ENCODE measurements at places on chromosomes 16 and 17.

DNA sequence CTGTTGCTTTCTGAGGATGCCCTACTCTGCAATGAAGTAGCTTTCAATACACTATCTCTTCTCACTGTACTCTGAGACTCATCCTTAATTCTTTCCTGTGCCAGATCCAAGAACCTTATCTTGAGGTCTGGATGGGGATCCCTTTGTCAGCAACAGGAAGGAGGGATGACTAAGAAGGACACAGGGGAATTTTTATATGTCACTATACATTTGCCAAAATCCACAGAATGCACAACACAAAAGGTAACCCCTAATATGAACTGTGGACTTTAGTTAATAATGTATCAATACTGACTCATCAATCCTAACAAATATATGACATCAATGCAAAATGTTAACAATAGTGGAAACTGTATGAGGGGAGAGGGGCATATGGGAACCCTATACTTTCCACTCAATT lies 4.7 kb upstream of the RBBP6 start:
- DNase-seq, result no peak

DNA sequence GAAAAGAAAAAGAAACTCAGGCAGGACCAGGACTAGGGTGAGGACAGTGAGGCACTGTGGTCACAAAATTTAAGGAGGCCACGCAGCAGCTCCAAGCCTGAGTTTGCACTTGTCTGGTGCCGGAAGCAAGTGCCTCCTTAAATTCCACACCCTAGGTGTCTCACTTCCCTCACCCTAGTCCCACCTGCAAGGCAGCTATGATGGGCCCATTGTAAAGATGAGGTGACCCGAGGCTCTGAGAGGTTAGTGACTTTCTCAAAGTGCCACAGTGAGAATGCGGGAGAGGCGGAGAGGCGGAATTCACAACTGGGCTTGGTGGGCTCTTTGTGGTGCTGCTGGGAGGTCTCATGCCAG lies 21.5 kb upstream of the EEF2K start:
- DNase-seq, result no peak

- no peak for DNase-seq
These were observed 99.7 kb downstream of the CMIP start for GRCh38 chr16:81544261-81544660.

- no peak for DNase-seq
These were observed 206.5 kb upstream of the CDH5 start for GRCh38 chr16:66159987-66160386.

- DNase-seq, result no peak
These were observed 26.6 kb downstream of the SOCS1 start for GRCh38 chr16:11229432-11229831.

GRCh38 chr16:11152677-11153331 lies 103.2 kb downstream of the SOCS1 start:
- DNase-seq, result no peak

- DNase-seq, result no peak
These were observed 349.6 kb downstream of the KIF2B start for GRCh38 chr17:54172096-54172984.

DNA sequence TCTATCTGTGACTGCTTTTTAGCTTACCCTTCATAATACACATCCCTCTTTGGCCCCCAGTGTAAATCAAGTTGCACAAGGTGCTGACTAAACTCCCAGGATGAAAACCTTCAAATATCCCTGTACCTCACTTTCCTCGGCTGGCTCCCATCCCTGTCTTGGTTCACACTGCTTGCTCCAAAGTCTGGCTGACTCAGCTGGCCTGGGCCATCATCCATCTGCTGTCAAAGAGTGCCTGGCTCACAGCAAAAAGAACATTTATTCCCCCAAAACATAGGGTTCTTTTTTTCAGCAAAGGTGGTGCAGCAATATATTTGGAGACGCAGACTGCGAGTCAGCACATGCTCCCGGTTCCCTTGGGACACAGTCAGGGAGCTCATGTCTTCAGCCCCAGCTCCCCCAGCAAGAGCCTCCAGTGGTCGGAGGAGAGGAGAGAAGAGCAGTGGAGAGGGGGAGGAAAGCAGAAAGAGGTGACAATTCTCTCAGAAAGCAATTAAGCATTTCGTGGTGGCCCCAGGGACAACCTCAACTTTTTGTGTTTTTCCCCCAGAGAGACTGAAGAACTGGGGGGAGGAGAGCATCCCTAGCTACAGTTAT lies 26.1 kb downstream of the GPR142 start:
- no peak for DNase-seq

- no peak for DNase-seq
These were observed 124.0 kb downstream of the SEC14L1 start for GRCh38 chr17:77264617-77265230.

GRCh38 chr16:58699151-58699550 lies 14.6 kb upstream of the SLC38A7 start:
- DNase-seq, result no peak

- no peak for DNase-seq
These were observed 1.9 kb downstream of the PRR15L start for GRCh38 chr17:47955497-47956461.

GRCh38 chr17:64015447-64015846 lies 5.0 kb downstream of the ICAM2 start:
- no peak for DNase-seq

GRCh38 chr16:30921459-30921747 lies 2.0 kb upstream of the FBXL19 start:
- DNase-seq, result no peak

GRCh38 chr17:61570118-61570517 lies 20.9 kb downstream of the NACA2 start:
- DNase-seq, result no peak

DNA sequence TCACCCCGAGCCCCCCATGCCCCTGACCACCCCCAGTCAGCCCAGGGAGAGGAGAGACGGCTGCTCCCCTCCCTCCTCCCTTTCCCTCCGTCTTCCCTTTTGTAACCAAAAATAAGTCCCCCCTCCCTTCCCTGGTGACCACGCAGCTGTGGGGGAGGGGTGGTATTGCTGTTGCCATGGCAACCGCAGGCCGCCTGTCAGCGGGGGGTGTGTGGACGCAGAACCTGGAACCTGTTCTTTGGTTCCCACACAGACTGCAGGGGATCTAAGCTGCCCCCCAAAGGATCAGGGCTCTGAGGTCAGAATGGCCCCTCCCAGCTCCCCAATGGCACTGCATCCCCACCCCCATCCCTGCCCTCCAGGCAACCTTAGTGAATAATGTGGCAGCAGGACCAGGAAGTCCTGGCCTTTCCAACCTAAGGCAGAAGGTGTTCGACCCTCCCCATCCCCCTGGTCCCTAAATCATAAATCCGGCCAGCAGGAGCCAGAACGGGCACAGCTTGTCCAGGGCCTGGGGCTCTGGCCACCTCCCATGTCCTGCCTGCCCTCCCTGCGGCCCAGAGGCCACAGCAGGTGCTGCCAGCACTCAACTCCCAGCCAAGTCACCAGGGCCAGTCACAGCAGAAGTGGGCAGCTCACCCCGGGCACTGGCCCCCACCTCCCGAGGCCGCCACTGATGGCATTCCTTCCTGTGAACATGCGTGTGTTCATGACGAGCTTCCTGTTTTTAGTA lies 12.0 kb downstream of the CA4 start:
- DNase-seq, result no peak

GRCh38 chr17:17680477-17681186 lies 626 bp upstream of the RAI1 start:
- DNase-seq, result no peak

DNA sequence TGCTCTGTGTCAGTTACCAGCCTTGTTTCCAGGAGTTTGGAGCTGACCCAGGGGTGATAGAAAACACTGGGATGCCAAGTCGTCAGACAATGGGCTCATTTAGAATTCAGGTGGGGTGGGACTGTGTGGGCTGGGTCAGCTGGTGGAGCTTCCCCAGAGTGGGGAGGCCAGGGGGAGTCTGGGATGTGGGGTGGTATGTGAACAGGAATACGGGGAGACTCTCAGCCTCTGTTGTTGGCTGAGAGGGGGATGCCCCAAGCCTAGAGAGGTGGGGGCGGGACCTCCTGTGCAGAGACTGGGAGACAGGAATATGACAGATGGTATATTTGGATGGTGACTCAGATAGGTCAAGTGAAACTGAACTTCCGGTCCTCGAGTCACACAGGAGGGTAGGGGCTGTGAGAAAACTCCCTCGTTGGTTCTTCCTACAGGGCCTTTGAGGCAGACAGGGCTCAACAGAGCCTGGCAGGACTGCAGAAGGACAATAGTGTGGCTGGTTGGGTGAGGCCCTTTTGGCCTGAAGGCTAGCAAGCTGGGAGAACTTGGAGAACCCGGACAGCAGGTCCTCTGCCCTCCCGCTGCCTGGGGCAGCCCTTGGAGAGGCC lies 23.7 kb downstream of the CDH1 start:
- DNase-seq, result peak; percentile 79

DNA sequence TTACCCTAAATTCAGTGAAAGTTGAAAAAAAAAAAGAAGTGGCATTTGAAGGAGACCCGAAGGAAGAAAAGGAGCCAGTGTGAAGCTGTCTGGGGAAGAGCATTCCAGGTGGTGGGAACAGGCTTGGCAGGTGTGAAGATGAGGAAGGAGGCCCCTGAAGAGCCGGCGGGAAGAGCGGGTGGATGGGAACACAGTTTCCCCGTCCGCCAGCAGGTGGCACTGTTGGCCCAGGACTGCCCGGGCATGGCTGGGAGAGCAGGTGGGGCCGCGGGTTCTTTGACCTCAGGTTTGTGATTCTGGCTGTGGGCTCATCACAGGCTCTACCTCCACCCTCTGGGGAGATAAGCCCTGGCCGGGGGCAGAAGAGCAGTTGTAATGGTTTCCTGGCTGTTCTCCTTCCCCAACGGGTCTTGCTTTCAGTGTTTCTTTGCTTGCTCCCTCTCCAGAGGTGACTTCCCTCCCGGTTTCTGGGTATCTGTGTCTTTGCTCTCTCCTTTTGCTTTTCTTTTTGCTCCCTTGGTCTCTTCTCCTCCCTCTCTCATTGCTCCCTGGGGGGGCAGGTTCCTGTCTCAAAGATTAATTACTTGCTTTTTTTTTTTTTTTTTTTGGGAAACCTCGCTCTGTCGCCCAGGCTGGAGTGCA lies 32.3 kb downstream of the RAP1GAP2 start:
- peak; percentile 89 for DNase-seq

DNA sequence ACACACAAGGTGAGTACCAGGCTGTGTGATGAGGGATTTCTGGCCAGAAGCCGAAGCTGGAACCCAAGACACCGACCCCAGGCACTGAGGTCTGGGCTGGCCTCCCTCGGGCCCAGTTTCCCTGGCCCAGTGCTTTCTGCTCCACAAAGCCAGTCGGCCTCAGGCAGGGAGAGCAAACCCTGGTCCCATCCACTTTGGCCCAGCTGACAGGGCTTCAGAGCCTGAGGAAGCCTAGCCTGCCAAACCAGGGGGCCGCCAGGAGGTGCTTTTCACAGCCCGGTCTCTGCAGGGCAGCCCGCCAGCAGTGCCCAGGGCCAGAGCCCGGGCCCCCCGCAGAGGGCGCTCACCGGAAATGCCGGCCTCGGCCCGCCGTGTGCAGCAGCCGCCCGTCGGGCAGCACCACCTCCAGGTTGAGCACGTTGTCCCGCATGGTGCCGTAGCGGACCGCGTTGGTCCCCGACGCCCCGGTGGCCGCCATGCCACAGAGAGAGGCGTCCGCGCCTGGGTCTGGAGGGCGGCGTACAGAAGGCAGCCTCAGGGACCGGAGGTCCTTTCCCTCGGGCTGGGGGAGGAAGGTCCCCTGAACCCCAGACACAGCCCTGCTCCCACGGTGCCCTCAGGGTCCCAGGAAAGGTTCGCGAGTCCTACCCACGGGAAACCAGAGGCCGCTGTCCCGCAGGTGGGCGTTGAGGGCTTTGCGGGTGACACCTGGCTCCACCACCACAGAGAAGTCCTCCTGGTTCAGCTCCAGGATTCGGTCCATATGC lies 2.2 kb downstream of the LDHD start:
- no peak for DNase-seq

DNA sequence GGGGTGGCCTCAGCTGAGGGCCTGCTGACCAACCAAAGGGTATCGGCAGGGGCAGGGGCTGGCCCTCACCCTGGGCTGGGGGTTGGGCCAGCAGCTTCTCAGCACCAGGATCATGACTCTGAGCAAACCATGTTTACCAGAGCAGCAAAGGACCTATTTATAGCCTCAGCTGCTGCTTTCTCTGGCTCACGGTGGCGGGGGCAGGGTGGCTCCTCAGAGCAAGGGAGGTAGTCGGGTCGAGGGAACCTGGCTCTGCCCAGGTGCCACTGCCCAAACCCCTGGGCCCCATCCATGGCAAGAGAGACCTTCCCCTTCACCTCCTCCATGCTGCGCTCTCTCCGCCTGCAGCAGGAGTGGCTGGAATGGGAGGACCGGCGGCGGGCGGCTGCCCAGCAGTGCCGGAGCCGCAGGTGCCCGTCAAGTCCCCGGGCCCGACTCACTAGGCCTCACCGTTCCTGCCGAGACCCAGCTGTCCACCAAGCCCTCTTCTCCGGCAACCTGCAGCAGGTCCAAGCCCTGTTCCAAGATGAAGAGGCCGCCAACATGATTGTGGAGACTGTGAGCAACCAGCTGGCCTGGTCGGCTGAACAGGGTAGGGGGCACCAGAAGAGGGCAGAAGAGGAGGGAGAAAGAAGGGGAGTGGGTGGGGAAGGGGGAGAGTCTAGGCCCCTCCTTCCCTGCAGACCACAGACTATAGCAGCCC lies at the start of gene ASB16:
Gene ASB16, plus strand, starts transcription at position 206 of the 703 bp plus-strand sequence. Its CDS starts 86 bp downstream, at position 292.
- no peak for DNase-seq

GRCh38 chr16:82192665-82193064 lies 22.6 kb upstream of the MPHOSPH6 start:
- peak; percentile 47 for DNase-seq

- DNase-seq, result no peak
These were observed 2.0 kb downstream of the CDIP1 start for GRCh38 chr16:4536391-4537106.

GRCh38 chr17:27486741-27487140 lies 30.5 kb downstream of the KSR1 start:
- no peak for DNase-seq

- no peak for DNase-seq
These were observed 15.9 kb downstream of the RAB5C start for GRCh38 chr17:42138749-42139492.

GRCh38 chr16:886084-886543 lies 84.7 kb downstream of the LMF1 start:
- no peak for DNase-seq

- no peak for DNase-seq
These were observed 2.8 kb downstream of the MARVELD3 start for GRCh38 chr16:71628810-71629209.

DNA sequence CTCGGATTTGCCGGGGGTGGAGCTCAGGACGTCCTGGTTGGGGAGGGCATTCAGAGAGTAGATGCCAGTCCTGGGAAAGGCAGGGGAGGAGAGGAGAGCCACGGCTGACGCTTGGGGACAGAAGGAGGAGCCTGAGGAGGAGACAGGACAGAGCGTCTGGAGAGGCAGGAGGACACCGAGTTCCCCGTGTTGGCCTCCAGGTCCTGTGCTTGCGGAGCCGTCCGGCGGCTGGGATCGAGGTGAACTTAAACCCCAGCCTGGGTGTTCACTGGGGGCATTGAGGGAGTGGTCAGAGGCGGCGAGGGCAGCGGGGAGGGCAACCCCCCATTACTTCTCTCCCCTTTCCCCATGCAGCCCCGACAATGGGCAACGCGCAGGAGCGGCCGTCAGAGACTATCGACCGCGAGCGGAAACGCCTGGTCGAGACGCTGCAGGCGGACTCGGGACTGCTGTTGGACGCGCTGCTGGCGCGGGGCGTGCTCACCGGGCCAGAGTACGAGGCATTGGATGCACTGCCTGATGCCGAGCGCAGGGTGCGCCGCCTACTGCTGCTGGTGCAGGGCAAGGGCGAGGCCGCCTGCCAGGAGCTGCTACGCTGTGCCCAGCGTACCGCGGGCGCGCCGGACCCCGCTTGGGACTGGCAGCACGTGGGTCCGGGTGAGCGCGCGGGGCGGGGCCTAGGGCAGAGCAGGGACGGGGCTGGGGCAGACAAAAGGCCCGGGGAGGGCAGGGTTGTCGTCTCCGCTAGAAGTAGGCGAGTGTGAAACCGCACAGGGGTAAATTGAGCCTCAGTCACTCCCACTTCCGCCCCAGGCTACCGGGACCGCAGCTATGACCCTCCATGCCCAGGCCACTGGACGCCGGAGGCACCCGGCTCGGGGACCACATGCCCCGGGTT lies 3.7 kb downstream of the NOL3 start:
- DNase-seq, result peak; percentile 73

All from activated CD4-positive, alpha-beta T cell treated with anti-CD3 and anti-CD28 coated beads for 48 hours (primary cell).